ENCODE measurements at places on chromosomes 7 and 10.

- no peak for DNase-seq
These were observed 224.1 kb downstream of the DOCK4 start for GRCh38 chr7:111982133-111982532.

GRCh38 chr10:130470286-130470685, 334.1 kb downstream of the GLRX3 start:
- DNase-seq, result no peak

DNA sequence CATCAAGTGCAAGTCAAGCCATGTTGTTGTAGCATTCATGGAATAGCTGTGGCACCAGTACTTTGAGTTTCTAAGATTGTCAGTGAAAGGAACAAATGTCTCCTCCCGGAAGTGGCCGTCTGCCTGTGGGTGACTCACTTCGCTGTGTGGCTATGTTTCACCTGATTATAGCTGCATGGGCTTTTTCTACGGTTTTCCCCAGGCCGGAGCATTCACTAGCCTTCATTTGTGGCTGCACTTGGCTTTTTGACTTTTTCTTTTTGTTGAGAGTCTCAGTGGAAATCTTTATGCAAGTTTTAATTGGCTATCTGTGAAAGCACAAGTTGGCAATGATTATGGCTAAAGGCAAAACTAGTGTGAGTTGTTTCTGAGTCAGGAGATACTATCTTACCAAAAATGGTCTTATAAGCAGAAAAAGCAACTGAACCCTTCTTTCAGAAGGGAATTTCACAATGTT, 35.0 kb downstream of the SRI start:
- no peak for DNase-seq

DNA sequence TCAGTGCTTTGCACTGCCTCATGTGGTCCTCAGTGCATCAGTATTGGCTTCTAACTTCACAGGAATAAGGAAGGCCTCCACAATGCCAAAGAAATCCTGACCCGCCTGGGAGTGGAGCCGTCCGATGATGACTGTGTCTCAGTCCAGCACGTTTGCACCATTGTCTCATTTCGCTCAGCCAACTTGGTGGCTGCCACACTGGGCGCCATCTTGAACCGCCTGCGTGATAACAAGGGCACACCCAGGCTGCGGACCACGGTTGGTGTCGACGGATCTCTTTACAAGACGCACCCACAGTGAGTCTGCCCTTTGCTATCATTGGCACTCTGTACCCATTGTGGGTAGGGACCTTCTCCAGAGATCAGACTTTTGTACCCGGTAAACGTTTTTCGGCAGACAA, 36.9 kb downstream of the TACR2 start:
- DNase-seq, result no peak

GRCh38 chr7:141752634-141753033, 11.3 kb upstream of the TAS2R3 start:
- DNase-seq, result peak; percentile 16

- DNase-seq, result no peak
These were observed 20.0 kb downstream of the PDSS1 start for GRCh38 chr10:26717476-26717875.

DNA sequence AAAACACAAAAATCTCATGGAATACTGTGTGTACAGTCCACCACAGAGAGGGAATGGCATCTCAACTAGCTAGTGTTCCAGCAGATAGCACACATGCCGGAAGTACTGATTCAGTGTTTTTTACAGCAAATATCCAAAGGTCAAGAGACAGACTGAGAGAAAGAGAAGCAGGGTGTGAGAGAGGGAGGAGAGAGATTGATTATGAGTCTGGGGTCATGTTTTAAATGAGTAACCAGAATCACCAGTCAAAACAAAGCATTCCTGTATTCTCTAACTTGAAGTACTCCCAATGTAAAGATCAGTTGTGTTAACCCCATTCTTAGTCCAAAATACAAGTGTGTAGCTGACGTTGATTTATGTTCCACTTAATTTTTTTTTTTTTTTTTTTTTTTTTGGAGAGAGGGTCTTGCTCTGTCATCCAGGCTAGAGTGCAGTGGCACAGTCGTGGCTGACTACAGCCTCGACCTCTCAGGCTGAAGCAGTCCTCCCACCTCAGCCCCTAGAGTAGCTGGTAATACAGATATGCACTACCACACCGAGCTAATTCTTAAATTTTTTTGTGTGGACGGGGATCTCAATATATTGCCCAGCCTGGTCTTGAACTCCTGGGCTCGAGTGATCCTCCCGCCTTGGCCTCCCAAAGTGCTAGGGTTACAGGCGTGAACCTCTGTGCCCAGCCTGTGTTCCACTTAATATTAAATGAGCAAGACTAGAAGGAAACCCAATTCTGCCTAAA, 114.2 kb downstream of the TAF3 start:
- DNase-seq, result no peak

- no peak for DNase-seq
These were observed 58.5 kb downstream of the BLNK start for GRCh38 chr10:96212911-96213310.

DNA sequence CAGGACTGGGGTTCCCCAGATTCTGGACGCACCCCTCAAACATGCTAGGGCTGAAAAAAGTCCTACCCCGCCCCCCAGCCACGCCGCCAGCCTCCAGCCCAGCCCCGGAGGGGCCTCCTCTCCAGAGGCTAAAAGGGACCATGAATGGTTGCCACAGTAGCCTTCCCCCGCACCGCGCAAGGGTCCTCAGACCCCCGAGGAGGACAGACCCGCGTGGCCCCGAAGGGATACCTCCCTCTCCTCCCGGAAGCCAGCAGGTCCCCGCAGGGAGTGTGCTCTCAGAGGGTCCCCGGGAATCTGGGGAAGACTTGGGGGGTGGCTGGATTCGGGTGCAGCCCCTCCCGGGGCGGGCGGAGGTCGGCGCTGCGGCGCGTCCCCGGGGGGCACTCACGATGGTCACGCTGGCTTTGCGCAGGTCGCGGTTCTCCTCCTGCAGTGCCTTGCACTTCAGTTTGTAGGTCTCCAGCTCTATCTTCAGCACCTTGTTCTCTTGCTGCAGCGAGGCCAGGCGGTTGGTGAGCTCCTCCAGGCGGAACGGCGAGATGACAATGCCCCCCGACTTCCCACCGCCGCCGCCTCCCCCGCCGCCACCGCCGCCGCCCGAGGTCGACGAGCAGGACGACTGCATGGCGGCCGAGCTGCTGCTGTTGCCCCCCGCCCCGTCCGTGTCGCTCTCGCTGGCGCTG, 482 bp downstream of the CCDC6 start:
- DNase-seq, result peak; percentile 11

GRCh38 chr7:117034851-117035464, 81.7 kb downstream of the ST7 start:
- no peak for DNase-seq

DNA sequence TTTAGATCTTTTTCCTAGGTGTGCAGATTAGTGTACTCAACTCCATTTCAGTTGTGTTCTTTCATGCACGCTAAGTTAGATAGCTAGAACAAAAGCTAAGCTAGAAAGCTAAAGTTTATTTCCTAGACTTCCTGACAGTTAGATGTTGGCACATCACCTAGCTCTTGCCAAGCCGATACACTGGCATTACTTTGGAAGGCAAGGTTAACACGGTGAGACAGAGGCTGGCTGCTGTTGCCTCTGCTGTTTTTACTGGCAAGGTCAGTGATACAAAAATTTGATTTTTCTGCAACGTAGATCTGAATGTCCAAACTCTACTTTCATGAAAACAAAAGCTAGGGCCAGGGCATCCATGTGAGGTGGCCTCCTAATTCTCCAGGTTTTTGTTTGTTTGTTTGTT, 203.4 kb downstream of the IMMP2L start:
- DNase-seq, result no peak

GRCh38 chr7:84339306-84339705, 144.7 kb upstream of the SEMA3A start:
- DNase-seq, result no peak

GRCh38 chr10:470339-471003, 219.0 kb downstream of the DIP2C start:
- DNase-seq, result no peak

DNA sequence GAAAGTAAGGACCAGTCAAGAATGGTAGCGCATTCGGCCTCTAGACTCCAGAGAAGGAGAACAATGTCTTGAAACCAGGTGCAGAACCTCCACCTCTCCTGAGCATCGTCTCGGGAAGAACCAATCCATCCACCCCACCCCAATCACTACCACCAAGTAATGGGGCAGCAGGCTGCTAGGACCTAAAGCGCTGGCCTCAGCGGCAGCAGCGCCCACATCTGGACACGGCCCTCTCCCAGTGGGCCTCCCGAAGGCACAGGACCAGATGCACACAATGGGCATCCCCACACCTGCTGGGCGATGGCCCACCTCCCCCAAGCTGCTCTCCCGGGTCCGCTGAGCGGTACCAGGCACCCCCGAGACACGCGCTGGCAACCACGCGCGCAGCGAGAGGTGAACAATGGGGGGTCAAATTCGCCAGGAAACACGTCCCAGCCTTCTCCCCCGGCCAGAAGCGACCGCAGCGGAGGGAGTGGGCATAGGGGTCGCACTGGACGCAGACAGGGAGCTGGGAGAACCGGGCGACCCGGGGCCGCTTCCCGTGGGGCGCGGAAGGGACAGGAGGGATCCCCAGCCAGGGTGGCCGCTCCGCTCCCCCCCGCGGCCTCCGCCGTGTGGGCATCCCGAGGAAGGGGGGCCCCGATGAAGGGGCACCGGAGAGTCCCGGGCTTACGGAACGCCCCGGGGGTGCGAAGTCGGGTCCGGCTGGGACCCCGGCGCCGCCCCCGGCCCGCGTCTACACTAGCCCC, 506 bp downstream of the CTTNBP2 start:
- DNase-seq, result no peak

GRCh38 chr7:1672851-1673486, 2.9 kb downstream of the ELFN1 start:
- DNase-seq, result no peak

- DNase-seq, result no peak
These were observed 55.9 kb downstream of the DGKI start for GRCh38 chr7:137790828-137791227.

- DNase-seq, result no peak
These were observed 41.4 kb upstream of the FAM3C start for GRCh38 chr7:121437470-121437869.

GRCh38 chr10:51082857-51083256, 8.6 kb downstream of the PRKG1 start:
- DNase-seq, result no peak

DNA sequence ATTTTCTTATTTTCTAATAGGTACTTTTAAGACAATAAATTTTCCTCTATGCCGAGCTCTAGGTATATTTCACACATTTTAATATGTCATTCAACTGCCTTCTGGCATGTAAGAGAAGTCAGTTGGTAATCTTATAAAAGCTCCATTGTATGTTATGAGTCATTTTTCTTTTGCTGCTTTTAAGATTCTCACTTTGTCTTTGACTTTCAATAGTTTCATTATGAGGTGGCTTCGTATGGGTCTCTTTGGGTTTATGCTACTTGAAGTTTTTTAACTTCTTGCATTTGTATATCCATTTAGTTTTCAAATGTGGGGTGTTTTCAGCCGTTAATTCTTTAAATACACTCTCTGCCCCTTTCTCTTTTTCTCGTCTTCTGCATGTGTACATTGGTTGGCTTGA, 80.5 kb downstream of the ABCA13 start:
- DNase-seq, result no peak

GRCh38 chr10:91598211-91598977, 34.5 kb downstream of the PPP1R3C start:
- no peak for DNase-seq

DNA sequence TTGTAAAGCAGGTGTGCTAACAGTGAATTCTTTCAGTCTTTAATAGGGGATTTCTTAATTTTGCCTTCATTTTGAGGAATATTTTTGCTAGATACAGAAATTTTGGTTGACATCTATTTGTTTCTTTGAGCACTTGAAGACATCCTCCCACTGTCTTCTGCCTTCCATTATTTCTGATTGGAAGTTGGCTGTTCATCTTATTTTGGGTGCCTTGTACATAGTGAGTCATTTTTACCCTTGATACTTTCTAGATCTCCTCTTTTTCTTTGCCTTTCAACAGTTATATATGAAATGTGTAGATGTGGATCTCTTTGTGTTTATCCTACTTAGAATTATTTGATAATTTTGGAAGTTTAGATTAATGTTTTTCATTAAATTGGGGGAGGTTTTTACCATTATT, 631.0 kb downstream of the AUTS2 start:
- DNase-seq, result no peak

DNA sequence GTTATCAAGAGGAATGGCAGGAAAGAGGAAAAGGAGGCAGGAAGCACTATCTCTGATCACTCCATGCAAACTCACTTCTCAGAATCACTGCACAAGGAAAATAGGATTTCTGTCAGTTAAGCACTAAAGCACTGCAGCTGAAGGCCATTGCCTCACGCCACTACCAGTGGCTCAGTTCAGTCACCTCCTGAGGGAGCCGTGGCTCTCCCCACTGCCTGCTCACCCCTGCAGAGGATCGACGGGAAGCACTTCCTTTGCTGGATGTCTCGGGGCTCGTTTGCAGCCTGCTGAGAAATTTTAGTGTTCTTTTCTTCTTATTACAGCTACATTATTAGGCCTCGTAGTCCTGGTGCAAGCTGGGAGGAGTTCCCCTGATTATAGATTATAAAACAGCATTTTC, 90.1 kb upstream of the ADCY1 start:
- DNase-seq, result no peak

- peak; percentile 30 for DNase-seq
These were observed 55.2 kb upstream of the KCNMA1 start for GRCh38 chr10:77692782-77693181.

- DNase-seq, result no peak
These were observed 77.5 kb upstream of the STEAP1B start for GRCh38 chr7:22577470-22578001.

DNA sequence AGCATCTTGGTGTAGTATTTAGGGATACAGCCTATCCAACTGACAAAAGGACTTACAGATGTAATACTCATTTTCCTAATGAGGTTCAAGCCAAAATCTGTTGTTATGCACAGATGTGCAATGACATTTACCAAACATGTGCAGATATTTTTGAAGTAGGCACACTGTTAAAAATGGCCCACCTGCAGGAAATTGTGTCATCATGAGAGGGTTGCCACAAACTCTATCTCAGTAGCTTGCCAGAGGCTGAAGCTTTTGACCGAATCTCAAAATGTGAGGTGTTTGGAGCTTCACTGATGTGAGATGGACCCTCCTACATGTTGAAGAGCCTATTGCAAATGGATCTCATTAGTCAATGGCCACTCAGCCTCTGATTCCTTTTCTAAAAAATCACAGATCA, 89.7 kb upstream of the CSTF2T start:
- DNase-seq, result no peak

- DNase-seq, result no peak
These were observed 45.9 kb upstream of the FAM133B start for GRCh38 chr7:92636018-92636560.
